ENCODE measurements at places on chromosomes 2 and 18.

DNA sequence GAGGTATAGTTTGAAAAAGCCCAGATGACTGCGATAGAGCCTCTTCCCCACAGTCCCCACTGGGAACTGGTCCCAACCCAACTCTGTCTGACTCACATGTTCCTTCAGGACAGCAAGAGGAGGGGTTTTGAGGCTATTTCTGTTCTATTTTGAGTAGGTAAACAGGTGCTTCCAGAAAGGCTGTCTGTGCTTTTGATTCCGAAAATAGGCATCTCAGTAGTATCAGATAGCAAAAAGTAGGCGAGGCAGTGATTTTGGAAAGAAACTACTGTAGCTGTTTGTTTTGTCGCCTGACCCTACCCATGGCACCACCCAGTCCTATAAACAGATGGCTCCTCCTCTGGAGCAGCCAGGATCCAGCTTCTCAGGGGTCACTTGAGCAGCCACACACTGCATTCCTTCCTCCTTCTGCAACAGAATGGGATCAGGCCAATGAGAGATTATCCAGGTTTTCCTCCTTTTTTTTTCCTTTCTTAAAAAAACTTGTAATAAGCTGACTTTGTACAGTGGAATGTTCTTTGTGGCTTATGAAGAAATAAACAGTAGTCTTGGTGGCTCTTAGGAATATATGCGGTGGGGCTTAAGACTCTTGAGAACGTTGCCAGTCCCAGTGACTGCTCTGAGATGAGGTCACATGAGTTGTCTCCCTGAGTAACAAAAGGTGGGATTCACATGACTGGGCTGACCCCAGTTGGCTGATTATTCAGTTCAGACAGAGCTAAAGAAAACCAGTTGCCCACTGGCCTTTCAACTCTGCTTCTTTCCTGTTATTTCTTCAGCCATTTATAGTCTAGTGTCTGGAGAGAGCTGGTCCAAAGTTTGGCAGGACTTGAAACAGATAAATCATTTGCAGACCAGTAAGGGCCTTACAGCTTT is 98.6 kb downstream of the KCNS3 start:
- no peak for DNase-seq

GRCh38 chr2:40480073-40480472 is 28.2 kb upstream of the SLC8A1 start:
- DNase-seq, result no peak

DNA sequence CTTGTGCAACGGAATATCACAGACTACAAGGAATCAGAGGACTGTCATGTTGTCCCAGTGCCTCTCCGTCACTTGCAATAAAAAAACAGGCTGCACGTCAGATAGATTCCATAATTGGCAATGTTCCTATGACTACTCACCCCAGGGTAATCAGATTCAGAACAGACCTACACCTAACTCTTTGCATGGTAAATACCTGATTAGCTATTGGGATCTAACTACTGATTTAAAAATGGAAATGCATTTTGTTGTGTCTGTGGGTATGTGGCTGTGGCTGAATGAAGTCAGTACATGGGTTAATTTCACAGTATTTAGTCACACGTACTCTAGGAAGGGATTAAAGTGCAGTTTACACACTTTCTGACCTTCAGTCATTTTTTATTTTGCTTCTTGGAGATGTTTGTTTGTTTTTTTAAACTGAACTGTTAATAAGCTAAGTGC is 91.7 kb downstream of the SCN3A start:
- no peak for DNase-seq

GRCh38 chr2:11568436-11568835 is 34.6 kb downstream of the GREB1 start:
- DNase-seq, result no peak

DNA sequence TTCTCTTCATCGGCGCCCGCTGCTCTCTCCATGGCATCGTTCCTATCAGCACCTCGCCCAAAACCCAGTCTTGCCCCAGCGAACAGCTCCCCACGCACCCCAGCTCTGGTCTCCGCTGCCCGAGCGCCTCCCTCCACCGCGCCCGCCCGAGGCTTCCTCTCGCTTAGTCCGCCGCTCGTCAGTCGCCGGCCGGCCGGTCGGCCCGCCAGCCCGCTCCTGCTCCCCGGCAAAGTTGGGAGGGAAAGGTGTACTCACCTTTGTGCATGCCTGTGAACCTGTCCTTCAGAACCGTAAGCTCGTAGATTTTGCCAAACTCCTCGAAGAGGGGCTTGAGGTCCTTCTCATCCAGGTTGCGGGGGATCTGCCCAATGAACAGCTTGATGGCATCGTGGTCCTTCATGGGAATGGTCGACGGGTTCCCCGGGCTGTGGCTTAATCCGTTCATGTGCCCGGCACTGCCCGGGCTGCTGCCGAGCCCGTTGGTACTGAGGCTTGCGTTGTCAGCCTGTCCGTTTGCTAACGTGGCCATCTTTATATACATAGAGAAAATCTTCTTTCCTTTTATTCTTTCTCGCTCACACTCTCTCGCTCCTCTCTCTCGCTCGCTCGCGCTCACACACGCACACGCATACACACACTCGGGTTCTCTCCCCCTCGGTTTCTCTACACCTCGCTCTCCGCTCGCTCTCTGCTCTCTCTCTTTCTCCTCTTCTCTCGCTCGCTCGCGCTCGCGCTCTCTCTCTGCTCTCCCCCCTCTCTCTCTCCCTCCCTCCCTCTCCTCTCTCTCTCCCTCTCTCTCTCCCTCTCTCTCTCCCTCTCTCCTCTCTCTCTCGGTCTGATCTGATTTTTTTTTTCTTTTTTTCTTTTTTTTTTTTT is at the start of gene CELF4:
Gene CELF4 (minus strand): TSS at position 698 of the 876 bp plus-strand sequence.
- DNase-seq, result no peak

DNA sequence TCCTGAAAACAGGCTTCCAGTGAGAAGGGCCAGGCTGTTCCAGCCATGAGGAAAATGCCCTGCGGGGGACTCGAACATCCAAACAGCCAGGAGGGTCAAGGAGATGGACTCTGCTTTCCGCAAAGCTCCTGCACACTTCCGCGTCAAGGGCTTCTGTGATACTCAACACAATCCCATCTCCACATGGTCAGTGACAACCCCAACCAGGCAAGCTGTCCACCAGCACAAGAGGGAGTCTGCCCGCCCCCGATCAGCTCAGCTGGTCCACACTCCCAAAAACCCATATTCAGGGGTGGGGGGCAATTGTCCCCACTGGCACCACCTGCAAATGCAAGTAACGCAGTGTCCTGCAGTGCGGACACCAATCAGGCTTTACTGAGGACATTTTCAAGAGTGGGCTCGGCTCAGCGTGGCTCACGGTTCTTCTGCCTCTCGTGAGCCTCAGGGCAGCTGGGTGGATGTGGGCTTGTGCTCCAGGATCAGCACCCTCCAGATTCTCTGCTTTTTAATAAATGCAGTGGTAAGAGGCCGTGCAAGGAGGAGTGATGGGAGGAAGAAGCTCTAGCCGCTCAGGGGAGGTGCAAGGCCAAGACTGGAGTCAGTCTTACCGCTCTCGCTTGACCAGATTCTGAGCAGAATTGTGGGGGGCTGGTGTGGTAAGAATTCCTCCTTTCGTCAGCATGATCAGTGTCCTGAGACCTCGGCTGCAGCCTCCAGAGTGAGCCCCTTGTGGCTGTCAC is 19.5 kb upstream of the CIDEA start:
- no peak for DNase-seq

DNA sequence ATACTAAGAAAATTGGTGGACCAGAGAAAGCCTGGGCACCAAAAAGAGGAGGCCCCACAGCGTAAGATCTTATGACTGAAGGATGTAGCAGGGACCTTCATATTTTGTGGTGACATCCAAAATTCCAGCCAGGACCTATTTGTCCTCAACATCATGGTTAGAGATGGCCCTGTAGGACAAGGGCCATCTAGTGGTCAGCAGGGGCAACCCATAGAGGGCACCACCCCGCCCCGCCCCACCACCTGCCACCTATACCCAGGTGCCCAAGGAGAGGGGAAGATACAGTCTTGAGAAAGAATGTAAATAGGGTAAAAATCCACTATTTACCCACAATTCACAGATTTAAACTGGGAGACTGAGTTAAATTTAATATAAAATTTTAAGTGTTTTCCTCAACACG is 59.6 kb upstream of the TMEM163 start:
- DNase-seq, result no peak

DNA sequence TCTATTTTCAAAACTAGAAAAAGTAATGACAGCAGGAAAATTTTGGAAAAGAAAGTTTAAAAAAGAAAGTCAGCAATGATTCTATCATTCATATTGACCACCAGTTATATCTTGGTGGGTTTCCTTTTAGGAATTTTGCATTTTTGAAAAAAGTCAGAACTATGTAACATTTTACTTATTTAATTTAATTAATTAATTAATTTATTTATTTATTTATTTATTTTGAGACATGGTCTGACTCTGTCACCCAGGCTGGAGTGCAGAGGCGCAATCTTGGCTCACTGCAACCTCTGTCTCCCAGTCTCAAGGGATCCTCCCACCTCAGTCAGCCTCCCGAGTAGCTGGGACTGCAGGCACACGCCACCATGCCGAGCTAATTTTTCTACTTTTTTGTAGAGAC is 149.9 kb upstream of the ACAA2 start:
- no peak for DNase-seq

GRCh38 chr2:203341741-203342310 is 13.6 kb downstream of the ABI2 start:
- no peak for DNase-seq

DNA sequence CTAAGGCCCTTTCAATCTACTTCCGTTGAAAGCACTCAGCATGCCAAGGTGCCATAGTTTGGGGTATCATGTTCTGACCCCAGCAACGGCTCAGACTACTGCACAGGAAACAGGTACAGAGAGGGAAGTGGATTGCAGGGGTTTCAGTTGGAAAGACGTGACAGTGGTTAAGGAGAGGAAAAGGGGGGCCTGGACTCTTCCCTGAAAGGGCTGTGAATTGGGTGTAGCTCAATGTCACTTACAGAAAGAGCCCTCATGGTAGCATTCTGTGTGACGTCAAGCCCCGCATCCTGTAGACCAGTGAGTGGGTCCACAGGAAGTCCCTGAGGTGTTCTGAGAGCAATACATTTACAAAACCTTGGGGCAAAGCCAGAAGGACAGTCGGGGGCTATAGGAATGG is 121.5 kb upstream of the GYPC start:
- no peak for DNase-seq

GRCh38 chr2:43220229-43220751 is 6.1 kb downstream of the ZFP36L2 start:
- DNase-seq, result no peak

- DNase-seq, result no peak
These were observed 716.7 kb upstream of the GCFC2 start for GRCh38 chr2:76427452-76427851.

DNA sequence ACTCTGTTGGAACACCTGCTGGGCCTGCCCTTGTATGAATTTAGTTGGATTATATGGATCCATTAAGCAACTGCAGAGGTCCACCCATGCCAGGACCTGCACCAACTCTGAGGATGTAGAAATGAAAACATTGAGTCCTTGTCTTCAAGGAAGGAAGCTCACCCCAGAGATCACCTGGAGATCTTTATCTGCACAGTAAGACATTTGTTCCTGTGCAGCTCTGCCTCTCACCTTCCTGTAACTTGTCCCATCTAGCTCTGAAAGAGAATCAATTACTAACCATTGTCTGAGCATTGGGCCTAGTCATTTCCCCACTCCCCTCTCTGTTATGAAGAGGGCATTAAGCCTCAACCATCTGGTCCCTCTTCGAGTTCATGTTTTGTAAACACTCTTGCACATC is 105.2 kb upstream of the YWHAQ start:
- DNase-seq, result no peak

DNA sequence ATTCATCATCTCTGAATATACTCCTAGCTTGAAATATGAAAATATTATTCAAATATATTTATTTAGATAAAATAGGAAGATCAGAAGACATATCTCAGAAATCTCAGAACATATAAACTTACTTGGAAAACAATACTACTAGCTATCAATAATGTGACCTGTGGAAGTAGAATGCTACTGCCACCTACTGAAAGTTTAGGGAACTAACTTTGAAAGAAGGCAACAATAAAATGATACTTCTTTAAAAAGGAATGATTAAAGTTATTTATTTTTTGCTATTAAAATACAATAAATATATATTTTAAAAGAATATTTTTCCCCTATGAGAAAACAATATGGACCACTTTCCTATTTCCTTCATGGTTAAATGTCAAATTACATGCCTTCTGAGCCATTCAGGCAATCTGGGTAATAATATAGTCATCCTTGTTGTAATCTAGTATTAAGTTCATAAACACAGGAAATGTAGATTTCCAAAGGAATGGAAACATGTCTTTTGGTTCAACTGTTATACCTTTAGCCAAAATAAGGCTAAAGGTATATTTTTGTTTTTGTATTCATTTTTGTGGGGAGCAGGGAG is 26.0 kb downstream of the ACADL start:
- no peak for DNase-seq

DNA sequence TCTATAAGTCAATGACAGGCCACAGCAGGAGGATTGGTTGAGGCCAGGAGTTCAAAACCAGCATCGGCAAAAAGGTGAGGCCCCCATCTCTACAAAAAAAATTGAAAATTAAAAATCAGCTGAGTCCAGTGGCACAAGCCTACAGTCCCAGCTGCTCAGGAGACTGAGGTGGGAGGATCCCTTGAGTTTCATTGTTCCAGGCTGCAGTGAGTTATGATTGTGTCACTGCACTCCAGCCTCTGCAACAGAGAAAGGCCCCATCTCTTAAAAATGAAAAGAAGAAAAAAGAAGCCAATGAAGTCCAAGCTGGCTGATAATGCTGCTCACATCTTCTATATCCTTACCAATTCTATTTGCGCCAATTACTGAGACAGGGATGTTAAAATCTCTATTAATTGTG is 39.1 kb downstream of the MRPS5 start:
- no peak for DNase-seq

GRCh38 chr2:154446324-154446723 is 252.2 kb upstream of the KCNJ3 start:
- no peak for DNase-seq

DNA sequence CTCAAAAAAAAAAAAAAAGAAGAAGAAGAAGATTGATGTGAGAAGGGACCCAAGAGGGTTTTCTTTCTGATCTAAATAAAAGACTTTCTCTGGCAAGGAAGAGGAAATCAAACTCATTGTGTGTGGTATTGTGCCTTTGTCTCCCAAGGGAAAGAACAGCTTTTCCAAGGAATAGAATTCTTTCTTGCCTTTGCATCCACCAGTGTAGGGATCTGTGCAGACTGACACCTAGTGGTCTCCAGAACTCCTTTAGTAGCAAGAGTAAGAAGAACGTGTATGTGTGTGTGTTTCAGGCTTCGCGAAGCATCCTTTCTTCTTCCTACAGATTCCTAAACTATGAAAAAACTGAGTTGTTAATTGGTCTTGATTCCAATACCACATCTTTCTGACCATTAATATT is 33.5 kb upstream of the CRIM1 start:
- DNase-seq, result no peak

GRCh38 chr2:138333677-138334076 is 167.9 kb upstream of the SPOPL start:
- no peak for DNase-seq

GRCh38 chr2:240965296-240965904 is 33.0 kb upstream of the SNED1 start:
- DNase-seq, result no peak

DNA sequence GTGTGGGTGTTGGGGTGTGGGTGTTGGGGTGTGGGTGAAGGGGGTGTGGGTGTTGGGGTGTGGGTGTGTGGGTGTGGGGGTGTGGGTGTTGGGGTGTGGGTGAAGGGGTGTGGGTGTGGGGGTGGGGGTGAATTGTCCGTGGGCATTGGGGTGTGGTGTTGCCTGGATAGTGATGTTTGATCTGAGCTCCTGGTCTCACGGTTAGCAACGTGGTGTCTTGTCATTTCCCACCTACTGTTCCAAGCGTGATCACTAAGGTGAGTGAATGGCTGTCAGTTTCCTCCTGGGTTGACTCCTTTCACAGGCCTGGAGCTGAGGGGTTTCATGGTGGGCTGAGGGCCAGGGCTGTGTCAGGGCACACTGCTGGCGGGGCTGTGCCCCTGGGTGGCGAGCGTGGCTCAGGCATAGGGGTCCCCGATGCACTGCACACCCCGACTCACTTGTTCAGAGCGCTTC is 27.2 kb downstream of the RTP5 start:
- DNase-seq, result no peak
